Stimulated activated CD8-positive, alpha-beta memory T cell treated with anti-CD3 and anti-CD28 coated beads, Interleukin-4, amount 100 ng/mL, for 1 hour (primary cell): ENCODE measurements at places on chromosomes 1 and 21.
A peak's percentile ranks its signal among the peaks of the same experiment; 100 is the strongest.

- no peak for DNase-seq
Measured at GRCh38 chr1:152313970-152314369, 11.1 kb downstream of the FLG start.

DNA sequence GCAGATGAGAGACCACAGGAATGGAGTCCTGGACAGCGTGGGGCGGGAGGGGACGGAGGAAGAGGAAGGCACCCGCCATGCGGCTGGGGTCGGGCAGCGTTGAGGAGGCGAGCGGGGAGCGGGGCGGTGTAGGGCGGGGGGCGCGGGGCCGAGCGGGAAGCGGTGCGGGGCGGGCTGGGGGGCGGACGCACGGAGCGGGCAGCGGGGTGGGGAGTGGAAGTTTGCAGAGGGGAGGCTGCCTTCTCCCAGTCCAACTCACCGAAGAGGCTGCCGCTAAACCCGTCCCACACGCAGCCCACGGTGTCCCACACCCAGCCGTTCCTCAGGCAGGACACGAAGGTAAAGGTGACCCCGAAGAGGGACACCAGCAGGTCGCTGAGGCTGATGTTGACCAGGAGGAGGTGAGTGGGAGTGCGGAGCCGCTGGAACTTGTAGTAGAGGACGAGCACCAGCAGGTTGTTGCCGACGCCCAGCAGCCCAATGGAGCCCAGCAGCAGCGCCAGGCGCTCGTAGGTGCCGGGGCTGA, 483 bp downstream of the CHML start:
- DNase-seq = peak; percentile 2

DNA sequence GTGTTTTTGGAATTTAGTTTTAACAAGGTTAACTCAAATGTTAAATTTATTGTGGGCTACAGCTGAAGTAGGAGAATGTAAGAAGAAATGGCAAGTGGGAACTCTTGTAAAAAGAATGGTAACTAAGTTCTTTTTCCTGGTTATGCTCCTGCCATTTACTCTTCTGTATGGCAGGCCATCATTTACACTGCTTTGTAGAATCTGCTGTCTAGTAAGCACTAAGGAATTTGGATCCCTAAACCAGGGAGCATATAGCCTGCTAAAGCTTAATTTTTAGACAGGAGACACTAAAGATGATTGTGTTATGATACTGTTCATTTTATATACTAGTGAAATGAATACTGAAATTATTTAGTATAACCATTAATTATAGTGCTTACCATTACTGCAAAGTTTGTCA, 85.3 kb downstream of the CAMTA1 start:
- DNase-seq = no peak

- no peak for DNase-seq
Measured at GRCh38 chr1:42167611-42168390, 3.3 kb upstream of the GUCA2A start.

DNA sequence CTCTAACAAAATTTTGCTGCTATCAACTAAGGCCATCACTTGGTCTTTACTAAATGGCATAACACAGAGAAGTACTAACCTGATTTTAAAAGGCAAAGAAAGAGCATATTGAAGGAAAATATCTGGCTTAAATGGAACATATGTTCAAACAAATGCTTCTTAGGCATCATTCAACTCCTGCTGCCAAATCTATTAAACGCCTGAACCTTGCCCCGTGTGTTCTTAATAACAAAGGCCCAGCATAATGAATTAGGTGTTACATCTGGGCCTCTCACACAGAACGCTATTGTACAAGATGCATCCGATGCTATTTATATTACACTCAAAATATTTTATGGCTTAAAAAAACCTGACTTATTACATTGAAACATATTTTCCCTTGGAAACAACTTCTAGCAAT, 48.4 kb downstream of the B3GALNT2 start:
- DNase-seq = no peak
